NCI-H524 treated with DMSO at 0.1 percent for 48 hours (cell line): ENCODE measurements at places on chromosomes 6 and 20.

GRCh38 chr6:105994118-105994590 is 92.0 kb upstream of the PRDM1 start:
- DNase-seq: no peak

DNA sequence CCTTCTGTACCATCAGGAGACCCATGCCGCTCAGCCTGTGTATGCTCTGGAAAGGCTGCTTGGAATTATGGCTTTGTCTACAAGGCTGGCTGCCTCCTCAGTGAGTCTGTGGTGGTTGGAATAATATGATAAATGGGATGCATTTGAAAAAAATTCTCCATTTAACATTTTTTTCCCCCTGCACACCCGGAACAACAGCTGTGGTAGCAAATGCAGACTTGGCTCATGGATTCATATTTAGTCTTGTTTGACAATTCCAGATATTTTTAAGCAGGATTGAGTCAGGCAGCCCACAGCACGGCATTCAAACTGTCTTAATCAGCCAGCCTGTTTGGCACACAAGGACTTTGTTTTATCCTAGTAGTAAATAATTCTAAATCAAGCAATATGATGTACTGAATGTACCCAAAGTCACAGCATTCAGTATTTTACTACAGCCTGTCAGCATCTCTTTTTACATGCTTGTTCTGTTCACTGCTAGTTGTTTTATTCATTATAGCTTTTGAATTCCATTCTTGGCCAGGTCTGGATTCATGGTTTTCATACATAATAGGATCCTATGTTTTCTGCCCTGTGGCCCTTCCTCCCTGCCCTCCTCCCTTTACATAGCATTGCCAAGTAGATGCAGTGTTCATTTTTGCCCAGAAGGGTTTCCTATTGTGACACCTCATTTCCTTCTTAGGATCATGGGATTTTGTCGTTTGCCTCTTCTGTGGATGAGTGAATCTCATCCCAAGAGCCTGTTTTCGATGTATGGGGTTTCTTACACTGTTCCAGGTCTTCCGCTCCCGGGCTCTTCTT is 68.1 kb downstream of the LRRC1 start:
- DNase-seq: no peak

- DNase-seq: no peak
Measured at GRCh38 chr6:156809446-156810178, 32.4 kb downstream of the ARID1B start.

DNA sequence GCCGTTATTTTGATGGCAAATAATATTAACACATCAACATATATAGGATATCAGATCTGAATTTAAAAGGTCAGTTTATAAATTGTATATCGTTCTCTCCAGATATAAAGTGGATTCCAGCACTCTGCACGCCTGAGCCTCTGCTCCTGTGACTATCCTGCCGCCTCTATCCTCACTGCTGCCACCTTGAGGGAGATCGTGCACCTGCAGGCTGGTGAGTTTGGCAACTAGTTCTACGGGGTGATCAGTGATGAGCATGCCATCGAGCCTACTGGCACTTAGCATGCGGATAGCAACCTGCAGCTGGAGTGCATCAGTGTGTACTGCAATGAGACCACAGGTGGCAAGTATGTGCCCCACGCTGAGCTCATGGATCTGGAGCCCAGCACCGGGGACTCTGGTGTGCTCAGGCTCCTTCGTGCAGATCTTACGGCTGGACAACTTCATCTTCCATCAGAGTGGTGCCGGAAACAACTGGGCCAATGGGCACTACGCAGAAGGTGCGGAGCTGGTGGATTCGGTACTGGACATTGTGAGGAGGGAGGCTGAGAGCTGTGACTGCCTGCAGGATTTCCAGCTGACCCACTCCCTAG is 84.9 kb downstream of the FBXO5 start:
- no peak for DNase-seq

GRCh38 chr20:31974951-31975487 is 7.1 kb downstream of the XKR7 start:
- DNase-seq: no peak

DNA sequence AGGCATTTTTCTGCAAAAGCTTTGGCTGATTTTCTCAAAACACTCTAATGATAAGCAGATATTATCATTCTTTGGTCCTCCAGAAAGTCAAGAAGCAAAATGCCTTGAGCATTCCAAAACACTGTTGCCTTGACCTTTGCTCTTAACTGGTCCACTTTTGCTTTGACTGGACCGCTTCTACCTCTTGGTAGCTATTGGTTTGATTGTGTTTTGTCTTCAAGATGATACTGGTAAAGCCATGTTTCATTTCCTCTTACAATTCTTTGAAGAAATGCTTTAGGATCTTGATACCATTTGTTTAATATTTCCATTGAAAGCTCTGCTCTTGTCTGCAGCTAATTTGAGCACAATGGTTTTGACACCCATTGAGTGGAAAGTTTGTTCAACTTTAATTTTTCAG is 35.6 kb upstream of the SDHAF4 start:
- DNase-seq: no peak

DNA sequence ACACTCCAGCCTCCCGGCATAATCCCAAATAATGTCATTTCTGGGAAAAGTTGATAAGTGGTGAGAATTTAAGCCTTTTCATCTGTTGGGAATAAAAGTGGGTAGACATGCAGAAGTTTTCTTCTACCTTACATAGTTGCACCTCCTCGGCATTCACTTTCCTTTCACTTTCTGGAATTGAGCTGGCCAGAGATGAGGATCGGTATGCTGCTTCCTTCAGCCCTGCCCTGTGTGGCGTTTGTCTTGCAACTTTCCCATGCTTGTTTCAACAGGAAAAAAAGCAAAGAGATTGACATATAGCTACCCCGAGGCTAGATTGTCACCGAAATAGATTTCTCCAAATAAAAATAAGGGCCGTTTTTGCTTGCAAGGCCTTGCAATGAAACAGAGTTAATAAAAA is 65.8 kb upstream of the JAG1 start:
- no peak for DNase-seq

GRCh38 chr6:2037237-2037926 is 208.0 kb downstream of the GMDS start:
- no peak for DNase-seq

- no peak for DNase-seq
Measured at GRCh38 chr6:80607811-80608391, 501.4 kb downstream of the BCKDHB start.

- DNase-seq: no peak
Measured at GRCh38 chr6:22102671-22103070, 194.2 kb downstream of the PRL start.
